Uterus (tissue), 4 donors: ENCODE measurements at places on chromosomes 12 and 14.

- H3K27me3 ChIP-seq = no peaks in the 10 kb centered on the region
- no peaks in the 10 kb centered on the region for H3K36me3 ChIP-seq
- peak overlapping the region; percentile 94 for H3K4me3 ChIP-seq
- no peaks in the 10 kb centered on the region for H3K4me1 ChIP-seq
- DNase-seq = no peak
- H3K27ac ChIP-seq = peak overlapping the region; percentile 100
Measured at GRCh38 chr12:57131896-57132744, 3.8 kb downstream of the LRP1 start.

DNA sequence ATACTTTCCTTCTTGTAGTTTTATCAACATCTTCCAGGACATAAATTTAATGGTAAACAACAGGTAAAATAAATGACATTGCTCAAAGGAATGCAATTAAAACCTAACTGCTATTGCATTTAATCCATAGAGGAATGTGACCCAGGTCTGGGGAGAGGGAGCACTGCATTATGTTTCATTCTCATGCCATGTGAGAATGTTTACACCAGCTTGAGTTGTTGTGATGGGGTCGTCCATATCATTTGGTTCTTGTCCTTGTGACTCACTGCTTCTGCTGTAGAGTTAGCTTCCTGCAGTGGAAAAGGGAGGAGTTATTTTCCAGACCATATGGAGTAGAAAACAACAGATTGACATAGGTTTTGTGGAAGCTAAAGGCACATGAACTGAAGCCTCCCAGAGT is 129.3 kb upstream of the PMCH start:
- no peak overlapping the region for H3K4me3 ChIP-seq
- no peaks in the 10 kb centered on the region for H3K36me3 ChIP-seq
- H3K27me3 ChIP-seq = no peaks in the 10 kb centered on the region
- H3K27ac ChIP-seq = no peak overlapping the region

DNA sequence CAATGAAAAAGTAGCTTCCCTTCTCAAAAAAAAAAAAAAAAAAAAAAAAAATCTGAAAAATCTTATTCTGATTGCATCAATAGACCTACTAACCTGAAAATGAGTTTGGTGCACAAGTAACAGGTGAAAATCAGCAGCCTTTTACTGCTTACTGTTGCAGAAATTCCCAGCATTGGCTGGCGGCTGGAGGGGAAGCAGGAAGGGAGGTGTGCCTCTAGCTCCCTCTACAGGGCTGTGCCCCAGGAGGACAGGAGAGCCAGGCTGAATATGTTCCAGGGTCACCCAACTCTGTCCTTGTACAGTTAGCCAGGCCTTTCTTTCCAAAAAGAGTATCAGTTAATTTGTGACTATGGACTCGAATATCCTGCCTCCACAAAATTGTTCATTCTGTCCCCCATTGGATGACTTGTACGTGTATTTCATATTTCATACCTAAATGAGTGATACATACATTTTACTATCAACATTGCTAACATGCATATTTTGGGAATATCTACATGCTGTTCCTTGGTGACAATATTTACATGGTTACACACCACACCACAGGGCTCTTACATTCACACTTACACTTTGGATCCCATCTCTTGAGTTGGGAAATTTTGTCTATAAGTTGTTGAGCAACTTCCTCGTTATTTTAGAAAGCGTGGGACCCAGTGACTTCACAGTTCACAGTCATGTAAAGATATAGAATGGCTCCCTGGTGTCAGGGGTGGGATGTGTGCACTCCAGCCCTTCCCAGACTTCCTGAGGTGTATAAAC is 124.8 kb downstream of the SAMD4A start:
- peak; percentile 81 for DNase-seq
- peaks cover 8% of the 10 kb centered on the region for H3K4me1 ChIP-seq
- peak overlapping the region; percentile 52 for H3K27ac ChIP-seq
- H3K27me3 ChIP-seq = no peaks in the 10 kb centered on the region
- H3K4me3 ChIP-seq = no peak overlapping the region

DNA sequence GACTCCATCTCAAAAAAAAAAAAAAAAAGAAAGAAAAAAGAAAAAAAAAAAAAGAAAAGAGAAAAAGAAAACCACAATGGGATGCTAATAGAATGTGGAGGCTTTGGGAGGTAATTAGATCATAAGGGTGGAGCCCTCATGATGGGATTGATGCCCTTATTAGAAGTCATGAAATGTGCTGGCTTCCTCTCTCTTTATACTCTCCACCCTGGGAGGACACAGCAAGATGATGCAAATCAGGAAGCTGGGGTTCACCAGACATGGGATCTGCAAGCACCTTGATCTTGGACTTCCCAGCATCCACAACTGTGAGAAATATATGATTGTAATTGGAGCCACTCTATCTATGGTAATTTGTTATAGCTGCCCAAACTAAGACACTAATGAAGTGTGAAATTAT is 13.4 kb upstream of the DRAM1 start:
- H3K4me1 ChIP-seq = no peaks in the 10 kb centered on the region
- no peak overlapping the region for H3K27ac ChIP-seq
- H3K36me3 ChIP-seq = no peaks in the 10 kb centered on the region
- no peaks in the 10 kb centered on the region for H3K27me3 ChIP-seq

GRCh38 chr14:44271006-44271405 is 236.1 kb downstream of the FSCB start:
- no peak for DNase-seq
- H3K27ac ChIP-seq = no peak overlapping the region
- no peaks in the 10 kb centered on the region for H3K4me1 ChIP-seq
- no peak overlapping the region for H3K4me3 ChIP-seq

DNA sequence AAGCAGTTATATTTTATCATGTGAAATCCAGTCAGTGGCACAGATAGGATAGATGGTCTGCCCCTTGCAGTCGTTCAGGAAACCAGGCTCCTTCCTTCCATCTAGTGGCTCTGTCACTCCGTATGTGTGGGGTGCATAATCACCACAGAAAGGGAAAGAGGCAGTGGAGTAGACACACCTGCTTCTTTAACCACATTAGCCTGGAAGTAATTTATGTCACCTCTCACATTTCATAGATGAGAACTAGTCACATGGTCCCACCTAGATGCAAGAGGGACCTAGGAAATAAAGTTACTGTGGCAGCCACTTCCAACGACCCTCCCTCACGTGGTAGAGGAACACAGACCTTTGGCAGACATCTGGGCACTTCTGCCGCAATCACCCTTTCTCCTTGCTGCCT is 14.2 kb upstream of the RNU6-8 start:
- no peak overlapping the region for H3K4me3 ChIP-seq
- no peak overlapping the region for H3K27ac ChIP-seq
- no peaks in the 10 kb centered on the region for H3K36me3 ChIP-seq
- no peaks in the 10 kb centered on the region for H3K4me1 ChIP-seq
